ENCODE measurements at places on chromosomes 4 and X.

GRCh38 chr4:150038335-150039076, 39.7 kb upstream of the DCLK2 start:
- no peak for DNase-seq

- DNase-seq = no peak
These were observed 179.7 kb downstream of the SLC39A8 start for GRCh38 chr4:102165584-102165983.

DNA sequence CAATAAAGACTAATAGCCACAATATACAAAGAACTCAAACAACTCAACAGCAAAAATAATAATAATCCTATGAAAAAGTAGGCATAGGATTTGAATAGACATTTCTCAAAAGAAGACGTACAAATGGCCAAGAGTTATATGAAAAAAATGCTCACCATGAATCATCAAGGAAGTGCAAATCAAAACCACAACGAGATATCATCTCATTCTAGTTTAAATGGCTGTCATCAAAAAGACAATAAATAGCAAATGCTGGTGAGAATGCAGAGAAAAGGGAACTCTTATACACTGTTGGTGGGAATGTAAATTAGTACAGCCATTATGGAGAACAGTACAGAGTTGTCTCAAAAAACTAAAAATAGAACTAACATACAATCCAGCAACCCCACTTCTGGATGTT, 18.8 kb downstream of the TLR6 start:
- no peak for DNase-seq

DNA sequence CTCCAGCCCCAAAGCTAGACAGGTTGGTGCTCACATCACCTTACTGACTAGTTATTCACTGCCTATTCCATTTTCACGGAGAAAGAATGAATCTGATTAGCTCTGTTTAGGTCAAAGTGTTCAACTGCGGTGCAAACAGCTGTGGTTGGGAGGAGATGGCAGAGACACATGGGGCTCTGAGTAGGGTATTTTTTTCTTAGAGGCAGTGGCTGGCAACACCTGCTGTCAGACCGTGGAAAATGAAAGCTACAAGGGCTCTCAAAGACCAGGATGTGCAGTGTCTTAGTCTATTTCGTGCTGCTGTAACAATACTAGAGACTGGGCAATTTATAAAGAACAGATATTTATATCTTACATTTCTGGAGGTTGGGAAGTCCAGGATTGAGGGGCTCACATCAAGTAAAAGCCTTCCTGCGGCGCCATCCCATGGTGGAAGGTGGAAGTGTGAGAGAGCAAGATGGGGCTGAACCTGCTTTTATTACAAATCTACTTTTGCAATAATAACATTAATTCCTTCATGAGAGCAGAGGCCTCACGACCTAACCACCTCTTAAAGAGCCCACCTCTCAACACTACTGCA, 10.6 kb downstream of the NYX start:
- no peak for DNase-seq

GRCh38 chrX:18630934-18631333, 41.0 kb downstream of the RS1 start:
- DNase-seq = no peak

DNA sequence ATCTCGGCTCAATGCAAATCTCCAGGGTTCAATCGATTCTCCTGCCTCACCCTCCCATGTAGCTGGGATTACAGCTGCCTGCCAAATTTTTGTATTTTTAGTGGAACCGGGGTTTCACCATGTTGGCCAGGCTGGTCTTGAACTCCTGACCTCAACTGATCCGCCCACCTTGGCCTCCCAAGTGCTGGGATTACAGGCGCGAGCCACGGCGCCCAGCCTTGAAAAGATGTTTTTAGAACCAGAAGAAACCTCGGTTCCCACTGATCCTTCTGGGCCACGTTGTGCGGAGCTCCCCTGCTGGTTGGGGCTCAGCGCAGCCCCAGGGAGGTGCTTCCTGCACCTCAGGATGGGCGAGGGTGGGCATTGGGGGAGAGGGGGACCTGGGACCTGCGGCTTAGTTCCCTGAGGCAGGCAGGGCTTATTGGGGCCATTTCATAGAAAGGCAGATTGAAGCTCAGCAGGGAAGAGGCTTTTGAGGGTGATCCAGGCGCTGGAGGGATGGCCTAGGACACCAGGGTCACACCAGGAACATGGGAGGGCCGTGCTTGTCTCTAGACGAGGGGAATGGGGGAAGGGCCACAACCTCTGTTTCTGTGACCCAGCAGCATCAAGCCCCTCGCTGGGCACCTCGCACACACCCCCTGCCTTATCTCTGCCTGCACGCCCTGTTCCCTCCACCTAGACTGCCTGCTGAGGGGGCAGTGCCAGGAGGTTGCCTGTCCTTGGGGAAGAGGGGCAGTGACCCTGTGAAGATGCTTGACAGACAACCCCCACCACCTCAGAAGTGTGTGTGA, 6.3 kb upstream of the ADD1 start:
- no peak for DNase-seq

GRCh38 chr4:152989554-152989970, 53.4 kb downstream of the FHDC1 start:
- DNase-seq = no peak

GRCh38 chr4:37471971-37472370, 214.2 kb downstream of the RELL1 start:
- no peak for DNase-seq

- DNase-seq = no peak
These were observed 690.6 kb downstream of the DMD start for GRCh38 chrX:32520789-32521188.

GRCh38 chr4:184558996-184559395, 84.6 kb upstream of the IRF2 start:
- DNase-seq = no peak

DNA sequence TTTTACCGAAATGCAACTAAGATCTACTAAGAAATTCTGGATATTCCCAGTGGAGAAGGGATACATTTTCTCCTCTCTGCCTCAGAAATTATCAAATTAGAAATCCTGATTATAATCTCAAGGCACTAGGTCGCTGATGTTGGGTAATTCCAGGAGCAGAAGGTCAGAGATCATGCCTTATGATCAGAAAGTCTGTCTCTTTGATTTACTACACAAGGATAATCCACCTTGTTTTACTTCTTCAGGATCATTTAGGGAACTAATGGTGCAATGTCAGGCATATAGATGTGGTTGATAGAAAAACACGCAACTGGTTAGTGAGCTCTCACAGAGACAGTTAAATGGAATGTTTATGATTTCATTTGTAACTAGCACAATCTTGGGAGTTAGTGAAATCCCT, 1069.7 kb downstream of the STIM2 start:
- DNase-seq = no peak

DNA sequence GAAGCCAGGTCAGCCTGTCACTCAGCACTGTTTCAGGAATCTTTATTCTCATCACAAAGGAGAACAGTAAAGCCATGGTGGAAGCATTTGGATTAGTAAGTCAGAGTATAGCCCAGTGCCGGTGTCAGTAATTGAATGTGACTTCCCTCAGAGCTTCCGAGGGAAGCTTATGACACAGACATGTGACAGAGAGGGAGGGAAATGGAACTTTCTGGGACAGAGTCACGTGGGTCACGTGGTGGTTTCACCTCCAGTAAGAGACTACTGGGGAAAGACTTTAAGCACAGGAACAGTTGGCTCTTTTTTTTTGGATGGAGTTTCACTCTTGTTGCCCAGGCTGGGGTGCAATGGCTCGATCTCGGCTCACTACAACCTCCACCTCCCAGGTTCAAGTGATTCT, 53.3 kb upstream of the CCDC160 start:
- no peak for DNase-seq

GRCh38 chr4:125459531-125459930, 144.8 kb downstream of the FAT4 start:
- DNase-seq = no peak

GRCh38 chrX:22159071-22159470, 113.6 kb upstream of the CBLL2 start:
- no peak for DNase-seq

DNA sequence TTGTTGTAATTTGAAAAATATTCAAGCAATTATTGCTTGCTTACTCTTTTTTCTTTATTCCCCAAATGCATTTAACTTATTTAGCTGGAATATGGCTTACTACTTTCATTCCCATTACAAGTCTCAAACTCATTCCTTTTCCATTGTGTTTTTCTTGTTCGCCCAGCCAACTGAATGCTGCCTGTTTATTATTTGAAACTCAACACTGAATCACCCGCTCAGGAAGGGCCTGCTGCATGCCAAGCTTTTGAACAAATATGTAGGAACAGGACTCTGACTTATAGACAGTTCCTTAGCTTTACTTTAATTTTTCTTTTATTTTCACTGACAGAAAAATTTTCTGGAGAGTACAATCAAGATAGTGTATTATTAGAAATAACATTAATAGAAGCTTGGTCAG, 12.9 kb downstream of the PCDH18 start:
- DNase-seq = no peak

DNA sequence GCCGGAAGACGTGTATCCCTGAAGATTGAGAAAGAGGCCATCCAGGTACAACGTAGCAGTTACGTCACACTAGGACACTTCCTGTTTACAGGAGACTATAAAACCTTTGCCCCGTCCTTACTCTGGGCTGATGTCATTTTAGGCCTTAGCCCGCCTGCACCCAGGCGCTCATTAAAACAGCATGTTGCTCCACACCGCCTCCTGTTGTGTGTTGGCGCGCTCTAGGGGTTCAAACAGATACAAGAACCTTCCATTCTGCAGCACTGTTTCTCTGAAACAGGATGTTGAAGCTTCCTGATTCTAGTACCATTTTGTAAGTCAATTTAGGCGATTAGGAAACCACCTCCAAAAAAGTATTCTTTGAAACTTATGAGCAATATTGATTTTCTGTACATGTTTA, 722.1 kb downstream of the PCDH7 start:
- DNase-seq = no peak

DNA sequence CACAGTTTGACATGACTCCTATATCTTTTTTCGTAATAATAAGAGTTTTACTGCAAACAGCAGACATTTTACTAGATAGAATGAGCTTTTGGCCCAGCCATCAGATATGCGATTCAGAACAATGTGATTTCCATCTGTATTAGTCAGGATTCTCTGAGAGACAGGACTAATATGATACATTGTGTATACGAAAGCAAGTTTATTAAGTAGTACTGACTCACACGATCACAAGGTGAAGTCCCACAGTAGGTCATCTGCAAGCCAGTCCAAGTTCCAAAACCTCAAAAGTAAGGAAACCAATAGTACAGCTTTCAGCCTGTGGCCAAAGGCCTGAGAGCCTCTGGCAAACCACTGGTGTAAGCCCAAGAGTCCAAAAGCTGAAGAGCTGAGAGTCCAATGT, 24.1 kb downstream of the CXCL8 start:
- no peak for DNase-seq

DNA sequence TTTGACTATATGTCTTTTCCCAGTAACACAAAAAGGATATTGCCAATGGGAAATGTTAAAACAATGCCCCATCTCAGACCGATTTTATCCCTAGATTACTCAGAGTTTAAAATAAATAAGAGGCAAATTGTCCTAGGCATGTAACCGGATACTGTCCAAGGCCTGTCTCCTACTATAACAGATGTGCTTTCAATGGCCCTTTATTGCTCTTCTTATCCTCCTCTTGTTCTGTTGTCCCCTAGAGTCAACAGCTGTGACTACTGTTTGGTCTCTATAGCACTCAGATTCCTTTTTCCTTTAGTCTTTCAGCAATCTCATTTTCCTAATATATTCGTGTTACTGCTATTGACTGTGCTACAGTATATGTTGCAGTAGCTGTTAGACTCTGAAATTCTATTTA, 66.8 kb upstream of the PLS3 start:
- DNase-seq = no peak

GRCh38 chr4:5707778-5708448, 446 bp downstream of the EVC2 start:
- no peak for DNase-seq

DNA sequence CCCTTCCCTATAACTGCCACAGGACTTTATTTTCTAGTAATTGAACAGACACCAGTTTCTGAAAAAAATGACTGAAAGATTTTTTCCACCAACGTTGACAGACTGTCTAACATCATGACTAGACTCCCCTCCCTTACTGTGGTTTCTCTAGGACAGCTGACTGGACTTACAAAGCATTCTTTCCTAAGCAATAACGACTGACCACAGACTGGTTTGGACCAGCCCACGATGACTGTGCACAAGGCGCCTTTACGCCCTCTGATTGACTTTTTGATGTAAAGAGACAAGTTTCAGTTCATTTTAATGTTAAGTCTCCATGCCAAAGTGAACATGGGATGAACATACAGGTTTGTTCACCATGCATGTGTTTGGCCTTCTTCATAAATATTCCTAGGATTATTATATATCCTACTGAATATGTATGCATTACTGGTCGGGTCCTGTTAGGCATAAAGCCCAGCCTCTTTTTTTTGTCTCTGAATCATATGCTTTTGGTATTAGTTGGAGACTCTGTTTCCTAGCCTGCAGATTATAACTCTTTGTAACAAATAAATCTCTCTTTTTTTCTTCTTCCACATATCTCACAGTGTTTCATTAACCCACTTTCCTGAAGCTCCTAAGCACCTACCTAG, 50.5 kb upstream of the UGT2B4 start:
- DNase-seq = no peak

GRCh38 chr4:794900-795725, 30.8 kb downstream of the CPLX1 start:
- no peak for DNase-seq

GRCh38 chr4:114209584-114209983, 230.1 kb upstream of the ARSJ start:
- DNase-seq = no peak

DNA sequence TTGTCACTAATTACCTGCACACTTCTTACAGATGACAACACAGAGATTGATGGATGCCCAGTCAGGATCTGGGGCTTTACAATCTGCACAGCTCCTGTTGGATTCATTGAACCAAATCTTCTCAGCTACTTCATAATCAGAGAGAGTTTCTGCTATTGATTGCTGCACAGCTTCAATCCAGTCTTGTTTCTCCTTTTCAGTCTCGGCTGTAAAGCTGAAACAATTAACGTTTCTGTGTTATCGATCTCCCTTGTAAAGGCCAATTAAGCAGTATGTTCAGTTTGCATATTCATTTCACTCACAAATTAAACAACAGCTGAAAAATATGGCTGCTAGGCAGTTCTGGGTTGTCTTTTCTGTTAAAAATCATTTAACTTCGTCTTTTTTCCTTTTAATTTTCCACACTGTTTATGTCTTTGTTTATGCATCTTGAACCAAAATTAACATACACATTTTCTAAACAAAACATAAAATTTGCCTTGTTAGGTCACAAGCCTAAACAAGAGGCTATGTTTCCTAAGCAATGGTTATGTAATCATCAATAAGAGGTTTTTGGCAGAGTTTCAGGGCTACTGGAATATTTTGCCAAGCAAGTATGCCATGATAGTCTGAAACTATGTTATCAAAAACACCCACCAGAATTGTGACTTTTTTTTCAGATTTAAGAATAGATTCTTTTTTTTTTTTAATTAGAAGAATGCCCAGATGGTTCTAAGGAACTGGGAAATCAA, 79.2 kb downstream of the ARAP2 start:
- DNase-seq = no peak

DNA sequence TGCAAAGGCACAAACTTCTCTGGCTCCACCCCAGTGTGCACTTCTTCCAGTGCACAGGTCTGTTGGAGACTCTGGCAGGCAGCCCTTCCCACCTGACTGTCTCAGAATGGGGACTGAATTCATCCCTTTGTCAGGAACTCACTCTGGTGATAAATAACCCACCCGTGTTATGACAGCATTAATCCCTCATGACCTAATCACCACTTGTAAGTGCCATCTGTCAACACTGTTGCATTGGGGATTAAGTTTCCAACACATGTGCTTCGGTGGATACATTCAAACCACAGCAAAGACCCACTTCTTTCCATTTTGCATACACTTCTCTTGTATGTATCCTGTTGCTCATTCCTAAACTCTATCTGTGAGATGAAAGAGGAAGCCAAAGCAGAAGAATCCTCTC, 1002.9 kb upstream of the IGFBP7 start:
- no peak for DNase-seq

Measured in T-helper 1 cell (primary cell).